Kidney (tissue), 22 donors: ENCODE measurements at places on chromosomes 4 and X.

DNA sequence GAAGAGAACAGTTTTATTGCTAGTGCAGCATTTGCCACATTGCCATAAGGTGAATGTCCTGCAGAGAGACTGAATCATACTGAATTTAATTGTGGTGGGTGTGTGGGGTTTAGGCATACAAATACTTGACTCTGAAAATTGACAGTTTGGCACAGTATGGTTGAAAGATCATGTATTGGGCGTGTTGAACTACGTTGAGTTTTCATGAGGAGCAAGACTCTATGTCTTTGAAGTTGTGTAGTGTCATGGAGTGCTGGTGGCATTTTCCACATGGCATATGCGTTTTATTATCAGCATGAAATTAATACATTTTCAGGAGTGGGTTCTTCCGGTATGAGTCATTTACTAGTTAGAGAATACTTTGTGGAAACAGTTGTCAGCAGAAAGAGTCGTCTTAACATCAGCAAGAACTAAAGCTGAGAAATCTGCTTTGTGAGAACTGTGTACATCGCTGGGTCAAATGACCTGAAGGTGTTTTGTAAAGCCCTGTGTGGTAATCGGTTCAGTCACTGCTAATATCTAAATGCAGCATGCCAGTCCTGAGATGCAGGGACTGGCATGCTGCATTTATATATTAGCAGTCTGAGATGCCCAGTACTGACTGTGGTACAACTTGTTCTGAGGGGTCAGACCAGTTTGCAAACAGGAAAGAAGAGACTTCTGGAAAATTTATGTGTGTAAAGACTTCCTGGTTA, 50.3 kb downstream of the ARHGAP10 start:
- DNase-seq: no peak

DNA sequence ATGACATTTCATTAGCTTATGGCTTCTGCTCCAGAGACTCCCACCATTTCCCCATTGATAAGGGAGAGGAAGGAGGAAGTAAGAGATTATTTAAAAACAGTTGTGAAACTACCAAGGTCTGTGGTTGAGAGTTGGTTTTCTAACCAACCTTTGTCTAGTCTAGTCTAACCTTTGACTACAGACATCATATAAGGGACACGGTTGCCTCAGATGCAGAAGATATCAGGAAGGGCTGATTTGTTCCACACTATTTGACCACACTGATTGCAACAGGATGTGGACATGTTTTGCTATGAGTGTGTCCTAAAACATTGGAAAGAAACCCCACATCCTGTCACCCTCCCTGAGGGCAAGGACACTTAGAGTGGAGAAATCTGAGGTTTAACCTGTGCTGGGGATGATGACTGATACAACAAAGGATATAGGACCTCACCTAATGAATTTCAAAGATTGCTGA, 53.0 kb downstream of the COQ2 start:
- DNase-seq: no peak

DNA sequence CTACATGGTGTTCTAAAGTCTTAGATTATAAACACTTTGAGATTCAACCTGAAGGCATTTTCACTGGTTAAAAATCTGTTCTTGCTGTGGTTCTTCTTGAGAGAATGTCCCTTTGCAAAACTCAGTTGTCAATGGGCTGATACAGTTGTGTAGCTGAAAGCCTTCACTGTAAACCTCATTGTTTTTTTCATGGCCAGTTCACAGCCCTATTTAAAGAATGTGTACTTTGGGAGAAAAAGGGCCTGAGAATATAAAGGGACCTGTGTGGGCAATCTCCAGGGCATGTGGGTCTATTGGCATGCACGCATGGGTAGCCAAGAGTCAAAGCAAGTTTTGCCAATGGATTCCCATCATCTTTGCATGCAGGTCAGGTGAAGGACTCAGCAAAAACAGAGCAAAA, 7.8 kb upstream of the MAP7D3 start:
- DNase-seq: no peak

DNA sequence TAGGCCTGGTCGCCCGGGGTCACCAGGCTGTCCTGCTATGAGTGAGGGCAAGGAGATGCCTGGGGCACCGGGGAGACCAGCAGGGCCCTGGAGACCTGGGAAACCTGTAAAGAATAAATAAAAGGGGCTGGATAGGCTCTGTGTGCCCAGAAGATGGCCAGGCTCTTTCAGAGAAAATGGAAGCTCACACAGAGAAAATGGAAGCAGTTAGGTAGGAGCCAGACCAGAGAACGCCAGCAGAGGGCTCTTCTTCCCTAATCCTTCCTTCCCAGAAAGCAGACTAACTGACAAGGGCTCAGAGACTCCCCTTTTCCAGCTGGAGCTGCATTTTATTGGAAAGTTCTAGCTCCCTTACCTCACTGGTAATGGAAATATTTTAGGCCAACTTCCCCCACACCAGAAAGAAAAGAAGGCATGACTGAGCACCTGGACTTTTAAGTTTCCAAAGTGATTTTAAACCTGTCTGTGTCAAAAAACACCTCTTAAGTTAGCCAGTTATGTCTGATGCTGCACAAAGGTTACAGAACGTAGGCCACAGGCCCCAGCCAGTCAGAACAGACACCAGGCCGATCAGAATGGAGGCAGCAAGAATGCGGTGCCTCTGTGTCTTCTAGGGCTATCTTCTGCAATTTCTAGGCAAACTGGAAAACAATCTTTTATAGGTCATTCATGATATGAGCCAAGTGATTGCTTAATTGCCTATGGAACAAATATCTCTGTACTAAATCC, 74.0 kb downstream of the ATG4A start:
- DNase-seq: no peak

DNA sequence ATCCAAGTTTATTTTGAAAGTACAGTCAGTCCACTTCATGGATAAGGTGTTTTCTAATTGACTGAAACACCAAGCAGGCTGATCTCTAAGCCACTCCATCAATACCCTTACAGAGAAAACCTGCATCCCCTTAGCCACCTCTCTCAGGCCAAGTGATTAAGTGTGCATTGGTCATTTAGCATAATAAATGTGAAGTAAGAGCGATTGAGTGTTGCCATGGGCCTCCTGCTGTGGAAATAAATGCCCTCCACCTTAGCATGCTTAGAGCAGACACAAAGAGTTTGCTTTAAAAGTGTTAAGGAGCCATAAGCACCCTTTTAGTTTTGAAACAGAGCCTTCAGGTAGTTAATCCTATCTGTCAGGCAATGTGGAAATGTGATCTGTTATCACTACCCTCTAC, 386.5 kb downstream of the GPAT3 start:
- DNase-seq: no peak
